Dorsolateral prefrontal cortex (tissue), 122 donors: ENCODE measurements at places on chromosomes 16 and 17.

- no peak for DNase-seq
Measured at GRCh38 chr16:63653044-63653839, 1468.6 kb downstream of the CDH11 start.

DNA sequence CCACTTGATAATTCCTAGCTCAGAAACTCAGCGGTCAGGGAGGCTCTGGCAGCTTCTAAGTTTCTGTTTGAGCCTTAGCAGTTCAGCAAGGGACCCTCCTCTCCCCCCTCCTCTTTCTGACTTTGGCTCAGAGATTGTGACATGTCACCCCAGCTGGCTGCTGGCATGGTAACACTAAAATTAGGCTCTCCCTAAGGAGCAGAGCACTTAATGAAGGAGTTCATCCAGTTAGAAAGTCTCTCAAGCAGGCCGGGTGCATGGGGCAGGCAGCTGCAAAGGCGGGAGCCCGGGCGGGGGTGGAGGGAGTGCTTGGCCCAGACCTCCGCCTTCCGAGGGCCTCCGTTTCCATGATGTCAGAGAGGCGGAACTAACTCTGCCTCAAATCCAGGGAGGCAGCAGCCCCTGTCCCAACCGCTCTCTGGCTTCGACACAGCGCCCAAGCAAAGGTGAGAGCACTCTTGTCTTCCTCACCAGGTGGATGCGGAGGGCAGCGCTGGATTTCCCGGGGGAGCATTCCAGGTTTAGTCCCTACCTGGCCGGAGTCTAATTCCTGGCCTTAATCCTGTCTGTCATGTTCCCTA, 128.0 kb upstream of the PLCG2 start:
- DNase-seq, result no peak

DNA sequence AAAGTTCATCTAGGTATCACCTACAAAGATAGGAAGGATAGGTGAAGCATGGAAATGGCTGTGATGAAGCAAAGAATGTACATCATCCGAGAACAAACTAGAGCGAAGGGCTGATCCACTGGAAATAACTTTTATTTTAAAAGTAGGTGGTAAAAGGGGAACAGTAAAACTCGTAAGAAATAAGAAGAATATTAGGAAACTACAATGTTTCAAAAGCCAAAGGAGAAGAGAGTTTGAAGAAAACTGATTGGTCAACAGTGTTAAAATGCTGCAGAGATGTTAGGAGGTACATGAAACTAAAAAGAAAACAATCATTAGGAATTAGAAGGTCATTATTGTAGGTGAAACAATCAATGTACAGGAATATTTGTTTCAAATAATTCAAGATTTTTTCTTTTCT, 108.1 kb downstream of the USP32 start:
- DNase-seq, result no peak

GRCh38 chr17:45270828-45271418, 9.0 kb upstream of the SPATA32 start:
- no peak for DNase-seq

- DNase-seq, result no peak
Measured at GRCh38 chr17:62919388-62919787, 46.6 kb upstream of the TANC2 start.

GRCh38 chr17:8861495-8862181, 5.8 kb downstream of the PIK3R6 start:
- DNase-seq, result no peak

- no peak for DNase-seq
Measured at GRCh38 chr16:726438-727290, at the start of the genes CCDC78 and HAGHL. CCDC78 (minus strand) TSS chr16:726443; CDS start chr16:726367, 76 bp downstream. HAGHL (plus strand) TSS chr16:727106; CDS start chr16:727510, 404 bp downstream.

GRCh38 chr16:83539736-83540490, 267.9 kb upstream of the HSBP1 start:
- no peak for DNase-seq
